ENCODE measurements at places on chromosomes 2 and 18. TPM values are rescaled to one million over a fixed set of nuclear protein-coding genes. Genes with fewer than 3 reads are reported as not detected.

The GALNT14 gene
- 1.6 TPM for polyA plus RNA-seq

DNA sequence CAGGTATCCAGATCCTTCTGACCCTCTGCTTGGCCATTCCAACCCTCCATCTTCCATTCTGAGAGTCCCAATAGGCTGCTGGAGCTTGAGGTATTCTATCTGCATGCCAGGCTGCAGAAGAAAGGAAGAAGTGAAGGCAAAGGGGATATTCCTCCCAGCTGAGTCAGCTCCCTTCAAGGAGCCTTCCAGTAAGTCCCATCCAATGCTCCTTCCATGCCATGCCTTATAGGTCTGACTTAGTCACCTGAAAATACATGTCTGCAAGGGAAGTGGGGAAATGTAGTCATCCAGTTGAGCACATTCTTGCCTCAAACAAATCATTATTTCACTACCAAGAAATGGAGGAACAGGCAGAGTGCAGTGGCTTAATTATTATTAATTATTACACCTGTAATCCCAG, 464.6 kb downstream of the CNTNAP5 start:
- no peak for DNase-seq

DNA sequence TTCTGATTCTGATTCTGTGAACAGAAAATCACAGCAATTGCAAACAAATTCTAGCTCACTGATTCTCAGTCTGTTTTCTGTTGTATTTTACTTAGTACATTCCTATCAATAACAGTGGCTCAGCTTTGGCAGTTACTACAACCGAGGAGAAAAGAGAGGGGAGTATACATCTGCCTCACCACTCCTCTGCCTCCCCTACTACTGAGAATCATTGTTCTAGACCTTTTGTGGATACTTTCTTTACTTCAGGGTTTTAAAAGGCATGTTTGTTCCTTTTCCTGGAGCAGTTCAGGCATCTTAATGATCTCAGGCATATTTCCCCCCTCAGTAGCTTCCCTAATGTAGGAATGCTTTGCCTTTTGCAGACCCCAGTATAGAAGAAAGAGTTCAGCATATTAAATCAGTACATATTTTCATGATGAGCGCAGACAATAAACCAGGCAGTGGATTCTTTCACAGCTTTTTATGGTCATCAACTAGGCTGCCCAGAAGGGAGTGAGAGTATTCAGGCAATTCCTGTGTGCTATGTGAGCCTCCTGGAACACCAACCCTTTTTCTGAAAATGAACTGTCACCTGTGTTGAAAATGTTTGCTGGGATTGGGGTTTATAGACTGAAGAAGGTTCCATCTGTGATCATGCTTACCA, 10.3 kb downstream of the STAMBP start:
- DNase-seq, result no peak

- DNase-seq, result no peak
These were observed 138.6 kb downstream of the B3GNT2 start for GRCh38 chr2:62334440-62335058.

DNA sequence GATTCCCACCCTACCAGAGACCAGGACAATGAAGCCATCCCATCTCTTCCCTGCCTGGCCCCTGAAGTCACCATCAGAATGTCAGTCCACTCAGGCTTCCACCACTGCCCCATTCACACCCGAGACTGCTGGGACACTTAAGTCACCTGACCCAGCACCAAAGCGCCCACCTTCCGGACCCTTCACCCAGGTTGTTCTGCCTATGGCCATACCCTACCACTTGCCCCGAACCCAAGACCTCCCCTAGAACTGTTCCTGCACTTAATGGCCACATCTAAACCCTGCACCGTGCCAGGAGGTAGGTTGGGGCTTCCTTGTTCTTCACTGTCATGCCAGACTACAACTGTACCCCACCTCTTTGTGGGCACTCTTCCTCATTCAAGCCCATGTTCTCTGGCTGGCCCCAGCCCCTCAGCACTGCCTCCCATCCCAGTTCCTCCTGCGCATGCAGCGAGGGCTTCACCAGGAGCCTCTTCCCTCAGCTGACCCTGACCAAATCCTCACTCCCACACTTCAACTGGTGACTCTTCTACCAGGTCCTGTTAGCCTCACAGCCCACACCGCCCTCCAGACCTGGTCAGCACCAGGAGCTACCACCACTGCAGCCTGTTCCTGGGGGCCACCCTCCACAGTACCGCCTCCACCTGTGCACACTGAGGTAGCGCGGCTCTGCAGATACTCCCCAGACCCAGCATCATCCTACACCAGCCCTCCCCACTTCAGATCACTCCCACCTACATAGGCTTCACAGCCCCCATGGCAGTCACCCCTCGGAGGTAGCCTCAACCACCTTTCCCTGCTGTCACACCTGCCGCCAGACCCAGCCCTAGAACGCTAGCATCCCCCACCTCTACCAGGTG, 8.3 kb upstream of the ADRA2B start:
- DNase-seq, result no peak

- DNase-seq, result no peak
These were observed 36.0 kb upstream of the FZD5 start for GRCh38 chr2:207805566-207806226.

GRCh38 chr18:8229787-8230186, 379.4 kb upstream of the RAB12 start:
- DNase-seq, result no peak

Data from adrenal gland (tissue), 19 donors.